ENCODE measurements at places on chromosomes 7 and 10.

GRCh38 chr10:119268428-119268827, 61.1 kb downstream of the GRK5 start:
- no peak for DNase-seq

DNA sequence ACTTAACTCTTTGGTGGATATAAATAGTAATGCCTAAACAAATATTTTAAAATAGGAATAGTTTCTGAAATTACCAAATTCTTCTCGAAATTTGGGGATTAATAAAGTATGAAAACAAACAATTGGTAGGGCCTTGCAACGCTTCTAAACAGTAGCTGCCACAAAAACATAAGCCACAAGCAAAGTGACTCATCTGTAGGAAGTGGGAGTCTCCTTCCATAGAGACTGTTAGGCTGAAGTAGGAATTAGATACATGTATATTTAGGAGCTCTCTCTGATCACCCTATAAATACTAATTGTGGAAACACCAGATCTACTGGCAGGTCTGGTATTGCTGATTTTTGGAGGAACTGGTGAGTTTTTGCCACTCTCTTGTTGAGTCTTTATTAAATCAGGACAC, 5.7 kb upstream of the LMOD2 start:
- DNase-seq: no peak

DNA sequence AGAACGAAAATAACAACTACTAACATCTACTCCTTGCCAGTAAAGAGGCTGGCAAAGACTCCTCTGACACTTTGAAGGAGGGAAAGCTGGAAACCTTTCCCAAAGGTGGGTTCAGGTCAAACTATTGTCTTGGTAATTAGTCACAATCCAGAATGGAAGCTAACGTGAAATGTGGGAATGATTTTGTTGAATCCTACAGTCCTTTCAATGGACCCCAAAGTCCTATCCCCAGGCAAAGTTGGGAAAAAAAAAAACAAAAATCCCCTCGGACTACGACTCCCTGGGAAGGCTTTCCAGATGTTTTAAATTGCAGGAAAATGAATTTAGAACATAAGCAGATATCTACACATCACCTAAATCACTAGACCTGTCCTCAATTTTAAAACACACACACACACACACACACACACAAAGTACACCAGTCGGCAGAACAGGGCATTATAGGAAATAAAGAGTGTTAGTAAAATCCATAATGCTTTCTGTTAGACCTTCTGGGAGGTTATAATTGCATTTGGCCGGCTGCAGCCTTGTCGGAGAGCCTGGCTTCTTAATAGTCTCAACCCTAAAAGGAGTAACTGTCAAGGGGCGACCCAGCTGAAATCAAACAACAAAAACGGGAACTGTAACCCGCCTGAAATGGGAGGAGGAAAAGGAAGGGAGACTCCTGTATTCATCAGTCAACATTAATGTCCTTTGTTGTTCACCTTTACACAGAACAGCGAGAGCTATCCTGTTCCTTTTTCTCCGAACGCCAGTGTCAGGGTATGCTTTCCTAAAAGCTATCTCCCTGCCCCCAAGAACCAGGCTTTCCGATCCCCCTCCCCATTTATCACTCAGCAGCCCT, 1.5 kb downstream of the DOCK4 start:
- DNase-seq: no peak

GRCh38 chr10:129465796-129466702, 992 bp upstream of the MGMT start:
- DNase-seq: no peak

- no peak for DNase-seq
Observed at GRCh38 chr10:1620803-1621202, 116.5 kb downstream of the ADARB2 start.

DNA sequence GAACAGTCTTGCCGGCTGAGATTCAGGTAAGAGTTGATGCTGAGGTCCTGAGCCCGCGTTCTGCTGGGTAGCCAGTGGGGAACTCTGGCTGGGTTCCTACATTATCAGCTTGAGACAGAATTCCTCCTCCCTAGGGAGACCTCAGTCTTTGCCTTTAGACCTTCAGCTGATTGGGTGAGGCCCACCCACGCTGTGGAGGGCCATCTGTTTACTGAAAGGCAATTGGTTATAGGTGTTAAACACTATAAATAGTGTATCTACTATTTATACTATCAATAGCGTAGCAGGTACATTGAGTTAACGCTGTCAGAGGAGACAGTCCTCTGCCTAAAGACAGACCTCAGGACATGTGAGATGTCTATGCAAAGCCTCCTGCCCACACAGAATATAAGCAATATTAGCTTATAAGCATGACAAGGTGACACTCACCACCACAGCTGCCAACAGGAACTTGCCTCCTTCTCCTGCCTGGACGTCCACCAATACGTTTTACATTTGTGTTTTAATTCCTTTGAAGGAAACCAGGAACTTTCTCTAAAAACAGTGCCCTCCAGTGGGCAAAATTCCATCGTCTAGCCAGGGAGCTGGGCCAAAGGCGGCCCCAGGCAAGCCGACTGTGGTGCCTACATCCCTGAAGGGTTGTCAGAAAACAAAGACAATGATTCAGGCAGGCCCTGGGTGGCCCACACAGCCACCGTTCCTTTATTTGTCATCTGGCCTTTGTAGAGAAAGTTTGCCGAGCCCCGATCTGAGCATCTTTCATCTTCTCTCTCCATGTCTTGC, 58.8 kb downstream of the INSIG1 start:
- DNase-seq: no peak

DNA sequence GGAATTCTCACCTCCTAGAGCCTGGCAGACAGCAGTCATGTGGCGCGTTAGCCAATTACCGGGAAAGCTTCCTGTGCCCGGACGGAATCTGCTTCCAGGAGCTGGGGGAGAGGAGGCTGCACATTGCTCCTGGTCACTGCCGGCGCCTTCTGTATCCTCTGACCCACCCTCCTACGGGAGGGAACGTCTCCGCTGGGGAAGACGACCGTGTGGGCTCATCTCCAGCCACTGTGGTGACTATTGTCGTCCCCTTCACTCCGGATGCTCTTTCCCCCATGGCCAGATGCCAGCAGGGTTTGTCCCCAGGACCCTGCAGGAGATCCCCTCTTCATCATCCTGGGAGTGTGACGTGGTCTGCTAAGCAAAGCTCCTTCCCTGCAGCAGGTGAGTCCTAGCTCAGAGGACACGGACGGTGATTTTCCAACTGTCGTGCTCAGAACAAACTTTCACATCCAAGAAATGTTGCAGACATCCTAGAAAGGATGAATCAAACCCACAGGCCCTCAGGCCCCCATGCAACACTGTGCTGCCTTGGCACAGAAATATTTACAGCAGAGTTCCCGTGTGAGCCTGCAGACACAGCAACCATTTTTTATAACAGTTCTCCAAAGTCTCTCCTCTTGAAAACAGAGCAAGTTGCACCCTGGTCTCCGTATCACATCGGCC, 29.6 kb upstream of the FAM20C start:
- no peak for DNase-seq

GRCh38 chr7:124840435-124840834, 74.8 kb upstream of the GPR37 start:
- DNase-seq: no peak

DNA sequence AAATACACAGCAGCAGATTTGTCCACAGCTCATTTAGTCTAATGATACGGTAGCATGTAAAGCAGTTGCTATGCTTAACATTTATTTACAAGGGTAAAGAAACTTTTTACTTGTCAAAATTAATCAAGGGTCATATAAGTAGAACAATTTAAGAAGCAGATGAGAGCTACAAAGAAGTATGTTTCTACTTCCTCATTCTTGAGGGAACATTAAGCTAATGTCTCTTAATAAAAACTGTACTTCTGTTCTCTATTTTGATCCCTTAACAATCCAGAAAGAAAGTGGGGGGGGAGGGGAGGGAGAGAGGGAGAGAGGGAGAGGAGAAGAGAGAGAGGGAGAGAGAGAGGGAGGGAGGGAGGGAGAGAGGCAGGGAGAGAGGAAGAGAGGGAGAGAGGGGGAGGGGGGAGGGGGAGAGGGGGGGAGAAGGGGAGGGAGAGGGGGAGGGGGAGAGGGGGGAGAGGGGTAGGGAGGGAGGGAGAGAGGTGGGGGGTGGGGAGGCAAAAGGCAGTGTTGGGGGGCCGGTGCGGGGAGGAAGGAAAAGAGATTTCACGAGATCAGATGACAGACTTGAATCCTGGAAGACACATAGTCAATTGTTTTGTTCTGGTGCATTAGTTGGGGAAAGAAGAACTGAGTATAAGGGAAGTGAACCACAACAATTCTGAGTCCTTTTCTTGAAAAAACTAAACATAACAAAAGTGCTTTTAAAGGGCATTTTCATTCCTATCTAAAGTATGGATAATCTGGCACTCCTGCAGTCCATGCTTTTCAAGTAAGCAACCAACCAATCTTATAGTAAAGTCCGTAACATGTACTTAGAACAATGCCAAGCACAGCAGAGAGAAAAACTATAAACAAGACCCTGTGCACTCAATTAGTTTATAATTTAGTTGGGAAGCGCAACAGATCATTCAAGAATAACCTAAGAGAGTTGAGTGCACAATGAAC, 128.0 kb downstream of the USP6NL start:
- no peak for DNase-seq

GRCh38 chr7:25314731-25315267, 86.5 kb upstream of the NPVF start:
- no peak for DNase-seq

- DNase-seq: no peak
Observed at GRCh38 chr7:142881586-142882337, 3.8 kb downstream of the TRPV6 start.

DNA sequence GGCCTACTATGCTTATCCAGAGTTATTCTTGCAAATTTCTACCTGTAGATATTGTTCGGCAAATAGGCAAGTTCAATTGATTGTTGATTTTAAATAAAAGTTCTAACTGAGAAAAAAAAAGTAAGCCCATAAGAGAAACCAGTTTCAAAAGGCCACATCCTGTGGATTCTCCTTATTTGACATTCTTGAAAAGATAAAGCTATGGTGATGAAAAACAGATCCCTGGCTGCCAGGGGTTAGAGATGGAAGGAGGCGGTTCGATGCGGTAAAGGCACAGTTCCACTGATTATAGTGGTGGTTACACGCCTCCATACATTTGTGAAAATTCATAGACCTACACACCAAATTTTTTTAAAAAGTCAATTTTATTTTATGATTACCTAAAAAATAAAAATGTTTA, 347.8 kb downstream of the KCNMA1 start:
- no peak for DNase-seq

GRCh38 chr7:90605055-90605454, 8.9 kb downstream of the CDK14 start:
- DNase-seq: peak; percentile 53

DNA sequence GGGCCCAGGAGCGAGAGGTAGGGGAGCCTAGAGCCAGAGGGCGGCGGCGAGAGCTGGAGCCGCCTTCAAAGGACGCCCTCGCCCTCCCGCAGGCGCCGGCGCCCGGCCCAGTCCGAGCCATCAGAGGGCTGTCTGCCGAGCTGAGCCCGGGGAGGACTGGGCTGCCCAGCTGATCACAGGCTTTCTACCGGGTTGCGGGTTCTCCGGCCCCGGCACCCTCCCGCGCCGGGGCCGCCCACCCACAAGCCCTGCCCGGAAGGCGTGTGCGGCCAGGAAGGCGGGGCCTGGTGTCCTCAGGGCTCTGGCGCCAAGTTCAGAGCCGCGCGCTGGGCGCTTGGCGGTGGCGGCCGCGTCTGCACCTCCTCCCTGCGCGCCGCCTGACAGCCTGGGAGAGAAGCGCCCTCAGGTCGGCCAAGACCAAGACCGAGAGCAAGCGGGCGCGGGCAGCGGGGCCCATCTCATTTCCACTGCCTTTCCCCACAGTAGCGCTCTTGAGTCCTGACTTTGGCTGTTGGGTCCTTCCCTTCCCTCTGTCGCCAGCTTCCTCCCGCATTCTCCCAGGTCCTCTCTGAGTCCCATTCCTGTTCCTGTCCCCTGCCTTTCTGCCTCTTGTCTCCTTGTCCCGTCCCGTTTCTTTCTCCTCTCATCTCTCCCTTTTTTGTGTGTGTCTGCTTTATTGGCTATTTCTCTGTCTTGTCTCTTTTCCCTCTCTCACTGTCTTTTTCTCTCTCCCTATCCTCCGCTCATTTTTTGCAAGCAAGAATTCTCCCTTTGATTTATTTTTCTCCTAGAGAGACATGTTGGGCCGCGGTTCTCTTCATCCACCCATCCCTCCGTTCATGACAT, 60.6 kb upstream of the MSMB start:
- no peak for DNase-seq

DNA sequence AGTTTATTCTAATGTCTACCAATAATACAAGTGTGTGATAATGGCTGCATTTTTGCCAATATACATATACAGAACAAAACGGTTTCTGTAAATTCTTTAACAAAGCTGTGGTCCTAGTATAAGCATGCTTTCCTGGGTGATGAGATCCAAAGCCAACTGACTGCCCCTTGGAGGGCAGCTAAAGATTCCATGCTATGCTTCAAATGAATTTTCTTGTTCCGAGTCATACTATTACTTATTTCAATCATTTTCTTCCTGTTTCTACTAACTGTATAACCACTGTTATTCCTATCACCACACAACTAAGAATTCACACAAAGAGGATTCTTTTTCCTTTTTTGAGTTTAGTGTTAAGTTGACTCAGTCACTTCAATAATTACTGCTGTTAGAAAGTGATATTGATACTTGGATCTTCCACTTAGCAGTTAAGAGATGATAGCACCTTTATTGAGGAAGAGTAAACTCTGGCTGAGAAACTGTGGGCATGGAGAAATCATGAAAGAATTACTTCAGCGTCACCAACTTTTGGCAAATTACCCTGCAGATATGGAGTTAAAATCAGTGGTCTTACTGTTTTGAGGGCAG, 197.5 kb downstream of the ARL4A start:
- no peak for DNase-seq

Data from NCI-H187 treated with DMSO at 0.1 percent for 48 hours (cell line).